Chondrocyte (in vitro differentiated cells): ENCODE measurements at places on chromosomes 2 and 18. TPM values are rescaled to one million over a fixed set of nuclear protein-coding genes. Genes with fewer than 3 reads are reported as not detected.
A peak's percentile ranks its signal among the peaks of the same experiment; 100 is the strongest.

CXCR1 gene
- not detected in 3 replicates for total RNA-seq

- no peak for DNase-seq
These were observed 4.9 kb downstream of the GPR35 start for GRCh38 chr2:240629968-240630770.

DNA sequence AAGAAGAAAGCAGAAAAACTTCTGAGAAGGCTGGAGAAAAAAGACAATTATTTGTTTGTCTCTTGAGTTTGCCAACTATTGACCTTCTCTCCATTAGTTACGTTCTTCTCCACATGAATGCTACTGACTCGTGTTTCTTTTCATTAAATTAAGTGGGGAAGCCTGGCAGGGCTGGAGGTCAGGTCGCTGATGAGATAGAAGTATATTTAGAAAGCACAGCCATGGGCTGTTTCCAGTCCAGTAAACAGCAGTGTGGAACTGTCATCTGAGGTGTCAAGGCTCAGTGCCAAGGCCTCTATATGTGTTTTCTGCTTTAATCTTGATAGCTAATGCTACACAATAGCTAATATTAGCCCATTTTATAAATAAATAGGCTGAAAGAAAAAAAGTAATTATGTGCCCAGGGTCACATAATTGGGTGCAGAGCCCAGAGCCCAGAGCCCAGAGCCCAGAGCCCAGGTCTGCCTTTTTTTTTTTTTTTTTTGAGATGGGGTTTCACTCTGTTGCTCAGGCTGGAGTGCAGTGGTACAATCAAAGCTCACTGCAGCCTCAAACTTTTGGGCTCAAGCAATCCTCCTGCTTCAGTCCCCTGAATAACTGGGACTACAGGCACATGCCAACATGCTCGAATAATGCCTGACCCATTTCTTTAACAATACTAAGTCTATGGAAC is 6.3 kb downstream of the MSGN1 start:
- no peak for DNase-seq

RAPGEF4 gene
- total RNA-seq = 0.54 to 2.3 TPM (median 0.57 TPM) in 3 replicates

GRCh38 chr2:129464036-129464435 is 515.4 kb upstream of the RAB6C start:
- no peak for DNase-seq

HOXD1 gene
- total RNA-seq = not detected in 3 replicates

MROH2A gene
- not detected in 3 replicates for total RNA-seq

GRCh38 chr2:121064186-121064585 is 220.8 kb downstream of the TFCP2L1 start:
- no peak for DNase-seq

- no peak for DNase-seq
These were observed 40.5 kb downstream of the RDH14 start for GRCh38 chr2:18519914-18520450.

ZNF396 gene
- 1.4 to 1.5 TPM (median 1.4 TPM) in 3 replicates for total RNA-seq

GRCh38 chr18:75783566-75784281 is 356.2 kb upstream of the SMIM21 start:
- DNase-seq = no peak

IL18R1 gene
- 0.37 to 1.1 TPM (median 0.49 TPM) in 3 replicates for total RNA-seq

- no peak for DNase-seq
These were observed 4.1 kb downstream of the FIGN start for GRCh38 chr2:163731735-163732134.

USP40 gene
- total RNA-seq = 29.4 to 38.2 TPM (median 33.1 TPM) in 3 replicates

- peak; percentile 41 for DNase-seq
These were observed 16.3 kb downstream of the GPR55 start for GRCh38 chr2:230908595-230909191.

DNA sequence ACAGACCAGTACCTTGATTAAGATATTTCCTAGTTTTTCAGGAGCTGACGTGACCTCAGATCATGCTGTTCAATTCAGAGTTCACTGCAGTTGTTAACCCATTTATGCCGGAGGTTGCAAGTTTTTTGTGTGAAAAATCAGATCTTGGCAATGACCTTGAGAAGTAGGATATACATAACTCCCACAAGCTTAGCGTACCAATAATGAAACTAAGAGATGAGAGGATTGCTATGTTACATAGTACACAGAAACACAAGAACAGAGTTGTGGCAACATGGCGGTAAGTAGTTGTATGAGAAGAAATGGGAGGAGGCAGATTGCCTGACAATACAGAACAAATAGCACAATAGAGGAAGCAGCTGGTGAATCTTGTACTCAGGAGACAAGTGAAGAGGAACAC is 39.1 kb downstream of the PPIG start:
- no peak for DNase-seq

C2orf80 gene
- total RNA-seq = not detected in 3 replicates

C1QL2 gene
- not detected in 3 replicates for total RNA-seq

STARD6 gene
- total RNA-seq = not detected in 3 replicates

PHOSPHO2 gene
- total RNA-seq = 3.0 to 4.2 TPM (median 3.3 TPM) in 3 replicates

FKBP1B gene
- 10.4 to 18.2 TPM (median 16.2 TPM) in 3 replicates for total RNA-seq

DNA sequence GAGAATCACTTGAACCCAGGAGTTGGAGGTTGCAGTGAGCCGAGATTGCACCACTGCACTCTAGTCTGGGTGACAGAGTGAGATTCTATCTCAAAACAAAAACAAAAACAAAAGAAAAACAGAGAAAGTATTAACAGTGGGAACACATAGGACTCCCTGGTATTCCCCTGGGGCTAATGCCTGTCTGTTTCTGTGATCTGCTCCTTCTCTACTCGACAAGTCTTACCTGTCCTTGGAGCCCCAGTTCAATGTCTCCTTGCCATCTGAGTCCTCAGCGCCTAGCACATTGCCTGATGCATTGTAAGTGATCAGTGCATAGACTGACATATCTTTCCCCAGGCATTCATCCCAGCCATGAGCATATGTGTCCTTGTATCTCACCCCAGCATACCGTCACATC is 85.8 kb downstream of the ASAP2 start:
- DNase-seq = no peak

GRCh38 chr2:96265349-96265839 is 403 bp downstream of the TMEM127 start:
- DNase-seq = no peak

DNA sequence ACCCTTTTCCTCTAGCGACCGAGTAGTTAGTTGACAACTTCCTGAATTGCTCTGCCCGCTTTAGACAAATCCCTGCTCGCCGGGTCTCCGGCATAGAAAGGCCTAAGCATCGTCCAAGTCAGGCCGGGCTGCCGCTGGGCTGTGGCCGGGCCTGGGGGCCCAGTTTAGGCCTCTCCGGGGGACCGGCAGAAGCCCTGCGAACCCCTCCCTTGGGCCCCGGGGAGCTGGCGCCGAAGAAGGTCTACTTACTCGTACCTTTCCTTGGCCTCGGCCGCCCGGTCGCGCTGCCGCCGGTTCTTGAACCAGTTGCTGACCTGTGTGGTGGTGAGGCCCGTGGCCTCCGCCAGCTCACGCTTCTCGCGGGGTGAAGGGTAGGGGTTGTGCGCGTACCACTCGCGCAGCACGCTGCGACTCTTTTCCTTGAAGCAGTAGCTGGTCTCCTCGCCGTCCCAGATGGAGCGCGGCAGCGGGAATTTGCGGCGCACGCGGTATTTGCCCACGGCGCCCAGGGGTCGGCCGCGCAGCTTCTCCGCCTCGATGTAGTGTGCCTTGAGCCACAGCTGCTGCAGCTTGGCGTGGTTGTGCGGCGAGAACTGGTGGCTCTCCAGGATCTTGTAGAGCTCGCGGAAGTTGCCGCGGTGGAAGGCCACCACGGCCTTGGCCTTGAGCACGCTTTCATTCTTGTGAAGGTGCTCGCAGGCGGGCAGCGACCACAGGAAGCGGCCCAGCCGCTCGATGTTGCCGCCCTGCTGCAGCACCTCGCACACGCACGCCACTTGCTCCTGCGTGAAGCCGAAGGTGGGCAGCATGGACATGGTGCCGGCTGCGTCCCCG is 739 bp downstream of the SIX2 start:
- no peak for DNase-seq

- DNase-seq = no peak
These were observed 123.1 kb downstream of the EIPR1 start for GRCh38 chr2:3254442-3254941.

- DNase-seq = no peak
These were observed 14.5 kb downstream of the CLIP4 start for GRCh38 chr2:29129586-29130281.

DNA sequence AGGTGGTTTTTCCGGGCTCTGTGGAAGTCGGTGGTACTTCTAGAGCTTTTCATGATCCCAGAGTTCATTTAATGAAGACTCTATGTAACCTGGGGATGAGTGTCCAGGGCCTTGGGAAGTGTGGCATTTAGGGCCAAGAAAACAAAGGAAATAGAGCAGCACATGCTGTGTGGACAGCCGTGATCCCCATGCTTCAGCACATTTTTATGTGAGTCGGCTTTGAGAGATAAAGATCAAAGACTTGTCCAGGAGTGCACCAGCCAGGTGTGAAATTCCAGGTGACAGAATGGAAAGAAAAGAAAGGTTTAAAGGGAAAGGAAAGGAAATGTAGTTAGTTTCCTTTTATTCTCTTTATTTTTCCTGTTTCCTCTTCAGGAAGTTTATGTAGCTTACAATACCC is 258.0 kb upstream of the NRP2 start:
- no peak for DNase-seq

DNA sequence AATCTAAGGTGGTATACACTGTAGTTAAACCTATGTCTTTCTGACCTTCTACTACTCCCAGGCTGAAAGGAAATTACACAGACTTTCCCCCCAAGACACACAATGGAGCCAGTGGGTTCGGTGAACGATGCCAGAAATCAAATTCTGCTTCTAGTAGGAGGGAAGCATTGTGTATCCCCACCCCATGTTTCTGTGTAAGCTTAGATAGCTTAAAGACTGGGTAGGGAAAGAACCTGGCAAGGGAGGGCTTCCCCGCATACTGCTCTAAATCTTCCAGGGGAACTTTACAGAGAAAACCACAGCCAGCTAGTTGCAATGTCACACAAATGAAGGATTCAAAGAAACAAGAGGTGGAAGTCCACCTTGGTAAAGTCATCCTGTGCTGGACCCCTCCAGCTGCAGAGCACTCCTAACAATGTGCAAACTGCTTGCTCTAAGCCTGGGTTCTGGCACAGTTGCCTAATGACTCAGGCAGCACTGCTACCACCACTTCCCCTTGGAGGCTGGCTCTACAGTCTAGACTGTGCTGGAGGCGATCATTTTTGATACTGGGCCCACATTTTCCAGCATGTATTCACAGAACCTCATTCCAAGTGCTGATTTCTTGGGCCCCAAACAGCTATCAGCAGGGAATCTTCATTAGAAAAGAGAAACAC is 47.5 kb downstream of the TRIB2 start:
- no peak for DNase-seq

GRCh38 chr2:48617618-48618017 is at the start of gene GTF2A1L:
Gene GTF2A1L (plus strand): TSS chr2:48617856. CDS start chr2:48617875, 19 bp downstream.
- no peak for DNase-seq

- DNase-seq = no peak
These were observed 89.6 kb downstream of the UXS1 start for GRCh38 chr2:106104332-106105062.

DNA sequence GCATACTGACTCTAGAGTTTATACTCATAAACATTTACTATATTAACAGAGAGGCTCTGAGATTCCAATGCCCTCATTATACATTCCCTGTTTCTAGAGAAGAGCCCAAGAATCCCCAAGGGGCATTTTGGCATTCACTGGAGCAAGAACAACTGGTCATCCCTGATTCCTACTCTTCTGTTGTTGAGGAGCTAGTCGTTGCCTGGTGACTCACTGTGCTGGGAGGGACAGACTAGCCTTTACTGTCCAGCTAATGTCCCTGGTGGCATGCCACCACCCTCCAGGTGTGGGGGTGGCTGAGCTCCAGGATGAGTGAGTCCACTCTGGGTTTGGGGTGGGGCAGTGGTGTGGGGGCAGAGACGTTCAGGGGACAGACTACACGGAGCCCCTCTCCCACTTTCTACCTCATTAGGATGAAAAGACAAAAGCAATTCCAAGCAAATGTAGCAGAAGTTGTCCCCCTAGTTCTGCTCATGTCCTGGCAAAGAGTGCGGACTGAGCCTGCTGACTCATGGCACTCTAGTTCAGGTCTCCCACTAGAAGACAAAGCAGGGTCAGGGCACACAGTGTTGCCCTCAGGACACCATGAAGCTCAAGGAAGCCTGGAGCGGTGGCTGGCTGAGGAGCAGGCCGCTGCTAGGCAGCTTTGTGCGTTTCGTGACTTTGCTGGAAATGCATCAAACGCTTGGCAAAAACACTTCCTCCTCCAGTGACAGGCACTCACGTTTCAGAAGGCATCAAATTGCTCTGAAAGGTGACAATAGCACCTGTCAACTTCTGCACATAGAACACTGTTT is 49.4 kb downstream of the RHOB start:
- DNase-seq = no peak

DNA sequence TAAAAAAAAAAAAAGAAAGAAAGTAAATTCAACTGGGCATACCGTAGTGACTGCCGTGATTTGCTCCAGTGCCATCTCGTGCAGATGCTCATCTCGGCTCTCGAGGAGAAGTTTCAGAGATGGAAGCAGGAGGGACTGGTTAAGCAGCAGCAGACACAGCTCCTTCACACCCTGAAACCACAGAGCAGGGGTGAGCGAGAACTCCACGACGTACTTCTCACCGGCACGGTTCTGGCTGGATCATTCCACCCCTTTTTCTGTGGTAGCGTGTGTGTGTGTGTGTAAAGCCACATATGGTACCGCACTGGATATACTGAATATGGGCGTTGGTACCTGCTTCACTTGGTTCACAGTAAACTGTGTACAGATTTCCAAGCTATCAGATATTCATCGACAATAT is 382.2 kb downstream of the NBAS start:
- no peak for DNase-seq

- no peak for DNase-seq
These were observed 283.7 kb upstream of the VWC2L start for GRCh38 chr2:214127170-214127569.

DNA sequence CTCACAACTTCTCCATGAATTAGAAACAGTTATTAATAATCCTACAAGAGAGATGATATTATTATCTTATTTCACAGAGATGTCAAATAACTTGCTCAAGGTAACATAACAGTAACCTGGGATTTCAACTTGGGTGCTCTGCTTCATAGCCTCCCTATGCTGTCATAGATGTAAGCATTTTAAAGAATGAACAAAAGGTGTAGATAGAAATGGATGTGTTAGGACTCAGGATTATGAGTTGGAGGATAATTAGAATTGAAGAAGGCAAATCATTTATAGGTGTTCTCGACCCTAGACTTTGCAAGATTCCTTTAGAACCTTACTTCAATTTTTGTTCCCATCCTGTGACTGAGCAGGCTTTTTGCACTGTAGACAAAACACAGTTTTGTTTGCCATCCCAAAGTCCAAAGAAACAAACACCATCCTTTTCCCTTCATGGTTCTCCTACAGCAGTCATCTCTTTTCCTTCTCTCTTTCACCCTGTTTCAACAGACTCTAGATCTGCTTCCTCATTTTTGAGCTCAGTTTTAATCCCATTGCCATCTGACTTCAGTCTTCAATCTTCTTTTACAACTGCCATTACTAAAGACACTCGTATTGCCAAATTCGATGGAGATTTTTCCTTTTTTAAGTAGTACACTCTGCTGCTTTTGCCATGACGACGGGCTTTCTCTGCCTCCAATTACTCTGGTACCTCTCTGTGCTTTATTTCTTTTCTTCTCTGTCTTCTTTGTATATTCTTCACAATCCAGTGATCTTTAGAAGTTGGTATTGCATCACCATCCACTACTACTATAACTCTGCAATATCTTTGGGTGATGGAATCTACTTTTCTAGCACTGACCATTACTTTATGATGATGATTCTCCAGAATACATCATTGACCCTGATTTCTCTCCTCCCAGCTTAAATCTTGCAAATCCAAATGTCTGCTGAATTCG is 4.5 kb downstream of the HNMT start:
- no peak for DNase-seq

- no peak for DNase-seq
These were observed 74.9 kb upstream of the CELF4 start for GRCh38 chr18:37640504-37640903.

- no peak for DNase-seq
These were observed 279.0 kb downstream of the CALCRL start for GRCh38 chr2:187168720-187169713.

- DNase-seq = no peak
These were observed 218.0 kb upstream of the KCNJ3 start for GRCh38 chr2:154480521-154480920.
